ENCODE measurements at places on chromosomes 1 and 21.

- no peak for DNase-seq
Observed at GRCh38 chr1:208004851-208005250, 93.9 kb upstream of the CD34 start.

DNA sequence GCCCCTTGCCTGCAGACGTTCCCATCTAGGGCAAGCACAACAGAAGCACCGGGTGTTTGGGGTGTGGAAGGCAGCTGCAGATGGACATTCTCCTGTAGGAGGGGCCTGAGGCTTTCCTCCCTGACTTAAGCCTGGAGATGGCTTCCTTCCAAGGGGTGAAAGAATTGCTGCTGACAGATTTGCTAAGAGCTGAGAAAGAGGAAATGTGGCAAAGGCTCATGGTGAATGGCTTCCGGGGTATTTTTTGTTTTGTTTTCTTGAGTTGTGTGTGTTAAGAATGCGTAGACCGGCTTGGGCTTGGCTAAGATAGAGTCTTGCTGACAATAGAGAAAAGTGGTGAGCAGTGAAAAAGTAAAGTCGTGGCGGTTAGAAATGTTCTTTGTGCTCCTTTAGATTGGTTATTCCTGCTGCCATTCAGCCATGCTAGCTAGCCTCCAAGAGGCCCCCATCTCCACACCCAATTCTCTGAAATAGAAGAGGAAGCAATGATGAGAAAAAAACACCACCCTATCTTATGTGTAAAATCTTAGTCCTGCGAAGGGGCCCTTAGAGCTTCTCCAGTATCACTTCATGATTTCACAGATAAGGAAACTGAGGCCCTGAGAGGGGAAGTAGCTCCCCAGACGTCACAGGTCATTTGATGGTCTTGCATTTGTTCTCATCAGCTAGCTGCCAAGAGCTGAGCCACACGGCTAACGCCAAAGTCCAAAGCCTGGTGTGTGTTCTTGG is 36.9 kb downstream of the EIF2D start:
- peak; percentile 94 for DNase-seq

- no peak for DNase-seq
Observed at GRCh38 chr1:193434319-193434718, 247.9 kb upstream of the B3GALT2 start.

DNA sequence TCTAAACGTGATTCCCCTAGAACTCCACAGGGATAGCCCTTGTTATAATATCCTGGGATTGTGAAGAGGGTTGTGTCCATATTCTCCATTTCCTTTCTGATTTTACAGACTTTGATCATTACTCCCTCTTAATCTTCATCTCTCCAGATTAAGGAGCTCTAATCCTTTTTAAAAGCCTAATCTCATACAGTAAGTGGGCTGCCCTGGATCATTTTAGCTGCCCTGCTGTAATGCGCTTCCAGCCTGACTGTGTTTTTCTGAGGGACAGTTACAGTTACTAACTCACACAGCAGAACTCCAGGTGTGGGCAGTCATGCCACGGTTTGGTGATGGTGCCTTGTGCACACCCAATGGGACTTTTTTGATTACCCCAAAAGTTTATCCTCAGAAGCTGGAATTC is 33.5 kb downstream of the PROX1 start:
- no peak for DNase-seq

GRCh38 chr1:209808059-209808581 is 2.2 kb upstream of the IRF6 start:
- DNase-seq: peak; percentile 47

DNA sequence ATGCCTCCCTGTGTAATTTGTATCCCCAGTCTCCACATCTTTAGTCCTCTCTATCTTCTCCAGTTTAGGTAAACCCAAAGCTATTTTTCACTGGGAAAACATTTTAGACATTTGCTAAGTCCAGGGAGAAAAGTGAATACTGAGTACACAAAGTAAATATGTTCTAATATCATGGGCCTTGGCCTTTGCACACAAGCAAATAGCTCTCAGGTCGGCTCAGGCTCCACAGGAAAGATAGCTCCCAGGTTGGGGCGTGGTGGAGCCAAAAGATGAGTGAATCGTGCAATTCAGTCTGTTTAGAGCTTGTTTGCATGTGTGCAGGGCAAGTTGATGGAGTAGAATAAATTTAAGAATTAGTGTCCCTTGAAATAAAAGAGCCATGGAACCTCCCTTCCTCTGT is 7.9 kb downstream of the RGSL1 start:
- DNase-seq: no peak

- no peak for DNase-seq
Observed at GRCh38 chr1:85394130-85394529, 70.8 kb downstream of the DDAH1 start.
